Glomerular endothelial cell (primary cell): ENCODE measurements at places on chromosomes 2 and 18. TPM values are rescaled to one million over a fixed set of nuclear protein-coding genes. Genes with fewer than 3 reads are reported as not detected.

The AGXT gene
- not detected in 2 replicates for total RNA-seq

The FOXI3 gene
- not detected in 2 replicates for total RNA-seq

The SLC5A6 gene
- total RNA-seq, result 19.0 and 24.6 TPM in 2 replicates

The TEX44 gene
- total RNA-seq, result not detected in 2 replicates

The KCNIP3 gene
- 2.2 and 3.8 TPM in 2 replicates for total RNA-seq

The LHCGR gene
- 0.70 TPM in 1 of 2 replicates, not detected in the other for total RNA-seq

The PSMA8 gene
- not detected in 2 replicates for total RNA-seq

The ASPRV1 gene
- 0.64 and 0.82 TPM in 2 replicates for total RNA-seq

The COL4A4 gene
- total RNA-seq, result under 0.01 and 0.12 TPM in 2 replicates

The CNGA3 gene
- total RNA-seq, result not detected in 2 replicates

The ACMSD gene
- total RNA-seq, result not detected in 2 replicates

The ZNF638 gene
- total RNA-seq, result 60.1 and 96.7 TPM in 2 replicates

The IL18R1 gene
- total RNA-seq, result 4.5 and 5.3 TPM in 2 replicates

The BCL11A gene
- total RNA-seq, result 3.6 and 6.1 TPM in 2 replicates

The PHOSPHO2 gene
- total RNA-seq, result 0.29 and 4.4 TPM in 2 replicates

The SERPINB4 gene
- not detected in 2 replicates for total RNA-seq

The GPR45 gene
- not detected in 2 replicates for total RNA-seq

The CCDC141 gene
- 0.06 TPM in 1 of 2 replicates, not detected in the other for total RNA-seq

The ITGA4 gene
- total RNA-seq, result 27.0 and 39.4 TPM in 2 replicates

The TDRD15 gene
- not detected in 2 replicates for total RNA-seq

The GATA6 gene
- total RNA-seq, result 7.0 and 18.1 TPM in 2 replicates

The OXER1 gene
- total RNA-seq, result not detected in 2 replicates

The CXCR1 gene
- not detected in 2 replicates for total RNA-seq

The FN1 gene
- total RNA-seq, result 4,949 and 8,511 TPM in 2 replicates

The FBLN7 gene
- 2.2 and 5.8 TPM in 2 replicates for total RNA-seq

The SCN3A gene
- 0.35 and 0.63 TPM in 2 replicates for total RNA-seq

The THUMPD2 gene
- total RNA-seq, result 4.3 and 6.0 TPM in 2 replicates

The LYG1 gene
- 1.2 TPM in 1 of 2 replicates, not detected in the other for total RNA-seq

The PROKR1 gene
- total RNA-seq, result not detected in 2 replicates

The TUBA3E gene
- total RNA-seq, result not detected in 2 replicates

The CD302 gene
- 5.1 and 8.2 TPM in 2 replicates for total RNA-seq

The PLB1 gene
- total RNA-seq, result 0.53 and 1.6 TPM in 2 replicates

The SLC19A3 gene
- not detected in 2 replicates for total RNA-seq

The SLC23A3 gene
- 1.3 TPM in 1 of 2 replicates, not detected in the other for total RNA-seq

The AOX1 gene
- 3.8 and 6.3 TPM in 2 replicates for total RNA-seq

The SERPINB3 gene
- total RNA-seq, result not detected in 2 replicates

The DSG2 gene
- total RNA-seq, result 15.5 TPM in 2 replicates

The IL37 gene
- not detected in 2 replicates for total RNA-seq

The REG3A gene
- not detected in 2 replicates for total RNA-seq

The RPRM gene
- not detected in 2 replicates for total RNA-seq

The KDM3A gene
- total RNA-seq, result 19.8 and 31.7 TPM in 2 replicates
